Midbrain (tissue), 1 donor: ENCODE measurements at places on chromosomes 5 and 9.
A peak's percentile ranks its signal among the peaks of the same experiment; 100 is the strongest.

DNA sequence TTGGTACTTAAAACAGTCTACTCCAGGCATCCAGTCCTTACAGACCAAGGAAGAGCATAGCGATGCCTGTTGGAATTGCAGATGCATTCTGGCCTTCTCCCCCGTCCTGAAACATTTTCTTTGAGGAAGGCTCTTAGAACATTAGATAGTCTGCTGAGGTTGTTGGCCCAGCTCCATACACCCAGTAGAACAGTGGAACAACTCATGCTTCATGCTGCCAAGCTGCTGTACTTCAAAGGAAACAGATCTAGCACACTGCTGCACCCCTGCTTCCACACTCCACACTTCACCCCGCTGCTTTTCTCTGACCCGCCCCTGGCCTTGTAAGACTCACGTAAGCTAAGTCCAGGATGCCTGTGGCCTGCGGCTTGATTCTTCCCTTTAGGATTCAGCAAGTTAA lies 33.4 kb upstream of the NCS1 start:
- DNase-seq = peak; percentile 33

GRCh38 chr5:32283539-32284377 lies 29.0 kb downstream of the MTMR12 start:
- no peak for DNase-seq

- peak; percentile 5 for DNase-seq
These were observed 766.2 kb downstream of the PTPRD start for GRCh38 chr9:9846557-9846956.

DNA sequence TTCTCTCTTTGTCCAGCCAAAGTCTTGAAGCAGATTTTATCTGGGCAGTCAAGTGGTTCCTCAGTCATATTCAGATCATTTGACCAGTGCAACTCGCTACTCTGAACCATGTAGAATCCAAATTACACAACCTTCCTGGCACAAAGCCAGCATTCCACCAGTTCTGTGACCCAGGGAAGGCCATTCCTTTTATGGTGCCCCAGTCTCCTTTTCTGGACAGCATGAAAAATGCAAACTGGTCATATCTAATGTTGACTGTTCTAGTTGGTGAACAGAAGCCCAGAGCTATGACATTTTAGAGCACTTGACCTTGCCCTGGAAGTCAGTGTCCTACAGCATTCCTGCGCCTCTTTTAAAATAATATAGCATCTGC lies 364.6 kb downstream of the BRINP1 start:
- DNase-seq = no peak

DNA sequence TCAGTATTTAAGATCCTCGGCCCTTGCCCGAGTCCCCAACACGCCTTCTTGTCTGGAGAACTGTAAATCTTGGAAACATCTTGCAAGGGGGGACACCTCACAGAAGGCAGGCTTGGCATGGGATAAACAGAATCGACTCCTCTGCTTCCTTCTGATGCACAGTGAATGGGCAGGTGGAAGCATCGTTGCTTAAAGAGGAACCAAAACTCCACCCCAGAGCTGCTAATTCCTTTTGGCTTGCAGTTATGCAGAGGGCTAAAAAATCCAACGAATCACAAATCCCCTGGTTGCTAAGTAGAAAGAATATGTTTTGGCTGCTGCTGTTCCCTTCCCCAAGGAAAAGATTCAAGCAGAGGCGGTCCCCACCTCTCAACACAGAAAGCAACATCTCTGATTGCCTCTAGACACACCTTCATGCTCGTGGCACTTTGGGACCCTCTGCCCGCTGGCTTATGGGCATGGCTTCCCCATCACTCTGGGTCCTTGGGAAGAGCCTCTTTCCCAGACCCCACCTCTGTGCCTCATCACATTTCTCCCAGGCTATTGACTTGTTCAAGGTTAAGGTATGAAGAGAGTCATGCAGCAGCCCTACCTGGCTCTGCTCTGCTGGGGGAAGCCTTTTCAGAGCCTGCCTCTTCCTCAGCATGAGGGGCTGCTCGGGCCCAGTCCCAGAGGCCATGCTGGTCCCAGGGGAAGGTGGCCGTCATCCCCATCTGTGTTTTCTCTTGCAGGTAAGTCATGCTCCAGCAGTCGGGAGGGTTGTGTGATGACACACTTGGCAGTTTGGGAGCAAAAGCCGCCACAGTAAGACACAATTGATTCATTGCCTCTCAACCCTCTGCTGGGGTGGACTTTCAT lies 137.1 kb downstream of the KCNIP1 start:
- DNase-seq = no peak

DNA sequence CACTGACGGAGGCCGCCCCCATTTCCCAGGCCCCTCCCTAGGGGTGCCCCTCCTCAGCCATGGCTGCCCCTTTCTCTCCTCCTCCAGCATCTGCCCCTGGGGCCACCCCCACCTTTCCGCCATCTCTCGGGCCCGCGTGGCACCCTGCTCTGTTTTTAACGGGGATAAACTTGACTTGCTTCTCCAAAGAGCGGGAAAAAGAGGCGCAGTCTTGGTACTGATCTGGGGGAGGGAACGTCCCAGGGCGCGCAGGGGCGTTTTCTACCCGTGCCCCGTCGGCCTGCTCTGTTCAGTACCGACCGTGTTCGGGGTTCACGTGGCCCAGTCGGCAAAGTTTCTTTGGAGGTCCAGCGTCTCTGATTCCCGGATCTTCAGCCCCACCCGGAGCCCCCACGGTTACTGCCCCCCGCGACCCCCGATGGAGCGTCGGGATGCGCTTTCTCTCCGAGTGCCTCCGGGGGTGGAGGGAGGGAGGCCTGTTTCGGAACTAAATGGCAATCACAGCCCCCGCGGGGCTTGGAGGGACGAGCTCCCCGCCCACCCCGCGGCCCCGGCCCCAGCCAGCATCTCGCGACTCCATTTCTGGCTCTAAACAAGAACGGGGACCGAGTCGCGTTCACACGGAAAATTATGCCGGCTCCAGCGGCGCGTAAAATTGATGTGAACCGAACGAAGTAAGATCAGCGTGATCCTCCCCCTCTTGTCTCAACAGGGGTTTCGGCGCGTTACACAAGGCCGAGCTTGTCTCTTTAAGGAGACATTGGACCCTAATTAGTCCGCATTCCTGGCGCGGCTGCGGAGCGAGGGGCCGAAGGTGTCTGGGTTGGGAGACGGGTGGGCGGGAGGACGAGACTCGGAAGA lies 1.1 kb upstream of the TLE4 start:
- DNase-seq = peak; percentile 78

DNA sequence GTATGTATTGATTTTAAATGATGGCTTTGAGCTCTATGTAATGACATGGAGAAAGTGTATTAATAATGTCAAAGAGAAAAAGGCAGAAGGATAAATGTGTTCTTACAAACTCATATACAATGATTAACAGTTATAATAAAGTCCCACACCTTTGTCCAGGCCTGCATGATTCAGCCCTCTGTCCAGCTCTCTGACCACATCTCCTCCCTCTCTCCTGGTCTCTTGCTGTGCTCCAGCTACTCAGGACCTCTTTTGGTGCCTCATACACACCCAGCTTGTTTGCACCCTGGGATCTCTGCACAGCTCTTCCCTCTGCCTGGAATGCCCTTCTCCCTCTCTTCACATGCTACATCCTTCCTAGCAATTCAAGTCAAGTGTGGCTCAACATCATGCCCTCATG lies 37.5 kb upstream of the DMRT1 start:
- DNase-seq = no peak

DNA sequence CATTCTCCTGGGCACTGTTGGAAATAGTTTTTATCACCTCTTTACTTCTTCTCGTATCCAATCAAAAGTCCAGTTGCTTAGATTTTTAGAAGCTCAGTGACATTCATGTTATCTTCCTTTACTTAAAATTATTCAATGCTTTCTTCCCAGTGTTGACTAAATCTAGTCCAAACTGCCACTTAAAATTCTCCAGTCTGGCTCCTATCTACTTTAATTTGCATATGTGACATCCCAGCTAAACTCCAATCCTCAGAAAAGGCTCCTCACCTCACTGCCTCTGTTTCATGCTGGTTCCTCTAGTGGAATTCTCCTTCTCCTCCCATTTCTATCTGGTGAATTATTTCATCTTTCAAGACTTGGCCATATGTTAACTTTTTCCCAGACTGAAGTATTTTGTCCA lies 1238.7 kb upstream of the WWC1 start:
- DNase-seq = no peak
